EL (cell line): ENCODE measurements at places on chromosomes 1 and 21.
A peak's percentile ranks its signal among the peaks of the same experiment; 100 is the strongest.

GRCh38 chr1:162091681-162092524 lies 22.4 kb downstream of the NOS1AP start:
- peak; percentile 16 for DNase-seq

GRCh38 chr1:201191653-201192260 lies 1.1 kb downstream of the IGFN1 start:
- DNase-seq: peak; percentile 93

GRCh38 chr1:59686574-59686973 lies 128.2 kb upstream of the HOOK1 start:
- no peak for DNase-seq

DNA sequence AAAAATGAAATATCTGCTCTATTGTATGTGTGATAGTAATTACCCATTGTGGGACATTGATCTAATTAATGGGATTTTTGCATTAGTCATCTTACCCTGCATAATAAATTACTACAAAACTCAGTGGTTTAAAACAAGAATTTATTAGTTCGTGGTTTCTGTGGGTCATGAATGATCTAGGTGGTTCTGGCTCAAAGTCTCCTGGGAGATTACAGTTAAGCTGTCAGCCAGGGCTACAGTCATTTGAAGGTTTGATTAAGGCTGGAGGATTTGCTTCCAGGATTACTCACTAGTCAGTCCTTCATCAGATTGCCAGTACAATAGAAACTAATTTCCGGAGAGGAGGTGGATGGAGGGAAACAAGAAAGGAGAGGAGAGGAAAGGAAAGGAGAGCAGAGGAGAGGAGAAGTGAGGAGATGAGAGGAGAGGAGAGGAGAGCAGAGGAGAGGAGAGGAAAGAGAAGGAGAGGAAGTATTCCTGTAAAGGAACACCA lies 60.4 kb upstream of the TNFSF4 start:
- peak; percentile 84 for DNase-seq

DNA sequence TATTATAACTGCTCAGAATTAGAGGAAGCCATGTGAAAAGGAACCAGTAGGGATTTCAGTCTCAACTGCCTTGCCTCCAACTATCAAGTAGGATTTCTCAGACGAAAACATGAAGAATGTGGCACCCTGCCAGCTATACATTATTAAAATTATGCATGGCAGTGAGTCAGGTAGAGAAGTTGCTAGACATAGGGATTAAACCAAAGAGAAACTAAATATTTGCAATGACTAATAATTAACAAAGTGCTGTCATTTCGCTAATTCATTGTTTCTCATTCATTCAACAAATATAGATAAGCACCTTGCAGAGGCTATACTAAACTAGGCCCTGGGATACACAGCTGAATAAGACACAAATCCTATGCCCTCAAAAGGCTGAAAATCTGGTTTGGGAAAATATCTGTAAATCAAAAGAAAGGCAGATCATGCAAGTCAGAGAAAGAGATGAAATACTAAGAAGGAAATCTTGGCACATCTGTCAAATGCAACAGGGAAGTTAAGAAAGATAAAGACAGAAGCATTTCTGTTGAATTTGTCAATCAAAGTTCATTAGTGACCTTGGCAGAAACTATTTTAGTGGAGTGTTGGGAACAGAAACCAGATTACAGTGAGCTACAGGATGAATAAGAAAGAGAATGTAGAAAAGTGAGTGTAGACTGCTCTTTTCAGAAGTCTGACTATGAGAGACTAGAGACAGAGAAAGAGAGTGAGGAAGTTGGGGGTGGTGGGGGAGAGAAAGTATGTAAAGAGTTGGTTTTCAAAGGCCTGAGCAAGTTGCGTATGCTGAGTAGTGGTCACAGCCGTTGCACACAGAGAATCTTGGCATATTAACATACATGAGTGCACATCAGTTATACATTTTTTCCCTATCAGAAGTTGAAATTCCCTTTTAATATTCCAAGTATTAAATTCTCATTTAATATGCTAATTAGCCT lies 14.7 kb upstream of the NBPF11 start:
- DNase-seq: no peak

DNA sequence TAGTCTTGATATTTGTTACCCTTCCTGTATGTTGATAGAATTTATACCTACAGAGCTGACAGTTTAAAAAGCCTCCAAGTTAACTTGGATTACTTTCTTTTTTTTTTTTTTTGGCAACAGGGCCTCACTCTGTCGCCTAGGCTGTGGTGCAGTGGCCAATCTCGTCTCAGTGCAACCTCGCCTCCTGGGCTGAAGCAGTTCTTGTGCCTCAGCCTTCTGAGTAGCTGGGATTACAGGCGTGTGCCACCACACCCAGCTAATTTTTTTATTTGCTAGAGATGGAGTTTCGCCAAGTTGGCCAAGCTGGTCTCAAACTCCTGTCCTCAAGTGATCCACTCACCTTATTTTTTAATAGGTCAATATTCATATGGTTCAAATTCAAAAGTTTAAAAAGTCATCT lies 32.7 kb downstream of the WDTC1 start:
- DNase-seq: no peak

GRCh38 chr1:108830119-108831008 lies 26.5 kb downstream of the AKNAD1 start:
- DNase-seq: peak; percentile 99

GRCh38 chr1:216807696-216808095 lies 84.5 kb upstream of the ESRRG start:
- DNase-seq: peak; percentile 7

GRCh38 chr1:58786184-58786926 lies 2.5 kb upstream of the JUN start:
- DNase-seq: peak; percentile 32

- DNase-seq: no peak
Measured at GRCh38 chr1:72060466-72061245, 221.7 kb downstream of the NEGR1 start.

DNA sequence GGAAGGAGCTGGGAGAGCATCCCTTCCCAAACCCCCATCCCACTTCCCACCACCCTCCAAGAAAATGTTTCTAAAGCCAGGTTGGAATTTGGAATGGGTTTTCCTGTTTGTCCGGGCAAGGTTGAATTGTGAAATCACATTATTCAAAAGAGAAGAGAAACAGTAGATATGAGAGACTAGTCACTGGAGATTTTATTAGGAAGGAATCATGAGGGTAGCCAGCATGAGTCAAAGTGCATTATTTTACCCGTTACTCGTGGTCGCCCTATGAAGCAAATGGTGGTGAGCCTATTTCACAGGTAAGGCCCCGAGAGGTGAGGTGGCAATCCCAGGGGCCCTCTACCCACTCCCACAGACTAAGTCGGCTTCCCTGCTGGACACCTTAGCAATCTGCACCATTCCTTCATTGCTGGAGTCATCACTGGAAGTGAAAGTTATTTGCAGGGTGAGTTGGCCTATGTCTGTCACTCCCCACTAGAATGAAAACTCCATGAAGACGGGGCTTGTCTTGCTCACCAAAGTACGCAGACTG lies 52.8 kb downstream of the TOMM20 start:
- DNase-seq: peak; percentile 25

GRCh38 chr21:21661741-21662140 lies 663.5 kb downstream of the NCAM2 start:
- no peak for DNase-seq

DNA sequence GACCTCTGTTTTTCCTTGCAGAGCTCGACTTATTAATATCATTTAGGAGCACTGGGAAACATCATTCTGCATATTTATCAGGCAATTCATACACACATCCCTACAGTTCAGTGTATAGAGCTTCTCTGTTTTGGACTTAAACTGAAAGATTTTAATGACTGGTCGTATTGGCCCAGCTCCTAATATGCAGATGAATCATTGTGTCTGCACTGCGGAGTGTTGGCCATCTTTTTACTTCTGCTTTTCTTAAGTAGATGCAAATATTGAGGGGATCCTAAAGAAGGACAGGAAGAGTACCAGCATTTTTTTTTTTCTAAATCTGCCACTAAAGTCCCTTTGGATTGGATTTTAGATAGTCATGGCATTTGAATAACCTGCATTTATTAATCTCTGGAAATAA lies 154.8 kb downstream of the BACH1 start:
- DNase-seq: no peak

- DNase-seq: no peak
Measured at GRCh38 chr1:165683848-165684485, 14.4 kb downstream of the ALDH9A1 start.

GRCh38 chr1:63843884-63844283 lies 70.1 kb downstream of the ROR1 start:
- no peak for DNase-seq

- DNase-seq: no peak
Measured at GRCh38 chr1:58803858-58804257, 20.0 kb upstream of the JUN start.

DNA sequence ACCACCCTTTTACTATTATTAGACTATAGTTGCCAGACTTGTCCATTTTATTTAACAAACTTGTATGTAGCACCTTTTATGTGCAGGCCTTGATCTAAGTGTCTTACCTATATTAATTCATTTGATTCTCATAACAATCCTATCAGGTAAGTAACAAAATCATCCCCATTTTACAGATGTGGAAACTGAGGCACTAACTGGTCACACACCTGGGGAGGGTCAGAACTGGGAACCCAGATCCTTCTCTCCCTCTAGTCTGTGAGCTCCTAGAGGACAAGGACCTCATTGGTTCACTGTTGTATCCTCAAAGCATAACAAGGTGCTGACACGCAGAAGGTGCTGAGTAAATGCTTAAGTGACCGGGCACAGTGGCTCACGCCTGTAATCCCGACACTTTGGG lies 14.9 kb downstream of the FBXO2 start:
- no peak for DNase-seq

DNA sequence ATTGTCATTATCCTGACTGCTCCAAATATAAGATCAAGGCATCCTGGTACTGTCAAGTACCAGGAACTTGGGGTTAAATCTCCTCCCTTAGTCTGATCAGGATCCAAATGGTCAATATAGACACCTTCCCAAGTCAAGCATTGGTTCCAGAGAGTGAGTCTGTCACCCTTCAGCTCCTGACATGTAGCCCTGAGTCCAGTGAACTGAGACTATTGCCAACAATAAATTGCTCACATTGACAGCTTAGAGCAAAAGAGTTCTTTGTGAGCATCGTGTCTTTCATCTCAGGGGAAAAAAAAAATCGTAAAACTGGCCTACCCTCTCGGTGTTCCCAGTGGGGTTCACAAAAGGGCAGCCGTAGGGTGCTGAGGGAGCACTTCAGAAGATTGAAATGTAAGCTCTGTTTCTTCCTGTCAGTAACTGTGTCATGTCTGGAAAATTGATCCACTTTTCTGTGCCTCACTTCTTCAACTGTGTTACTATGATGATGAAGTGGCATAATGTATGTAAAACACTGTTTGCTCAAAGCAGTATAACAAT lies 228.5 kb downstream of the KCNH1 start:
- no peak for DNase-seq

DNA sequence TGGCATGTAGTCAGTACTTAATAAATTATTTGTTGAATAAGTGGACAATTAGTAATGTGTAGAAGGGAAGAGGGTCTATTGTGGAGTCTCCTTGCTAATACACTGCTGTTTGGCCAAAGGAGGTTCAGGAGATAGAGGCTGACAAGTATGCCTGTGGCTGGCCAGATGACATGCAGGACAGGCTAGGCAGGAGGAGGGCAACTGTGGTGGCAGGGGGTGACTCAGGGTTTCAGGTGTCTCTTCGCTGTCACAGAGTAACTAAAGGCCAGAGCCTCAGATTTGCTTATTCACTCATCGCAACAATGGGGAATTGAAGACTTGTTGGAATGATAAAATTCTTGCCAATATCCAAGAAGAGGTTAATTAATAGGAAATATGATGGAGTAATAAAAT lies 33.1 kb downstream of the THRAP3 start:
- no peak for DNase-seq

DNA sequence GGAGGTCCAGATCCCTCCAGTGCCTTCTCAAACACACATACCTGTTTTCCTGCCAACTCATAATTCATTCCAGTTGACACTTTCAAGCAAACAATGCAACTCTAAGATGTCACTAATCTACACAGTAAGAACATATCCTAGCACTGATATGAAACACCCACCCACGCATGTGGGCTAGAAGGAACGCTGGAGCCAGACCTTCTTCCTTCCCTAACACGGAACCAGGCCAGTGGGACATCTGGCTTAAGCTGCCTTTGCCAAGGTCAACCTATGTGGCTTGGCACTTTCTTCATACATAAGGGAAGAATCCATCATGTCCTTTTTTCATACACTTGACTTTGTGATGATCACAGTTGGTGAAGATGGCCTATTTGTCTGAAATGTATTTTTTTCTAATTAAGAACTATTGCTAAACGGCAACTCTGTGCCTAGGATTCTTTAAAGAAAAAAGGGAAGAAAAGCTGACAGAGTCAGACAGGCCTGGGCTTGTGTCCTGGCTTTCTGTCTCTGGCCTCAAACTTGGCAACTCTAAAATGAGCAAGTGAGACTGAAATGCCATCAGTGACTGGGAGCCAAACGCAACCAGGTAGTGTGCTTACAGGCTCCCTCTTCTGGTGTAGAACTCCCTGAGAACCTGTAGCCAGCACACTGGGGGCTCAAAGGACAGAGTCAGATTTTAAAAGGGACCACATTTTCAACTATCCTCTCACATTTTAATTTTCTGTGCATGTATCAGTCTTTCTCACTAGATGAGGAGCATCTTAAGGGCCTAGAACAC lies 92.6 kb upstream of the BEND5 start:
- no peak for DNase-seq
